ENCODE measurements at places on chromosomes 5 and 9.

- peak; percentile 39 for DNase-seq
These were observed 111.7 kb downstream of the GADD45G start for GRCh38 chr9:89716559-89716958.

GRCh38 chr9:38059233-38059936, 9.6 kb downstream of the SHB start:
- DNase-seq: no peak

GRCh38 chr5:109496112-109496511, 86.3 kb upstream of the PJA2 start:
- peak; percentile 39 for DNase-seq

DNA sequence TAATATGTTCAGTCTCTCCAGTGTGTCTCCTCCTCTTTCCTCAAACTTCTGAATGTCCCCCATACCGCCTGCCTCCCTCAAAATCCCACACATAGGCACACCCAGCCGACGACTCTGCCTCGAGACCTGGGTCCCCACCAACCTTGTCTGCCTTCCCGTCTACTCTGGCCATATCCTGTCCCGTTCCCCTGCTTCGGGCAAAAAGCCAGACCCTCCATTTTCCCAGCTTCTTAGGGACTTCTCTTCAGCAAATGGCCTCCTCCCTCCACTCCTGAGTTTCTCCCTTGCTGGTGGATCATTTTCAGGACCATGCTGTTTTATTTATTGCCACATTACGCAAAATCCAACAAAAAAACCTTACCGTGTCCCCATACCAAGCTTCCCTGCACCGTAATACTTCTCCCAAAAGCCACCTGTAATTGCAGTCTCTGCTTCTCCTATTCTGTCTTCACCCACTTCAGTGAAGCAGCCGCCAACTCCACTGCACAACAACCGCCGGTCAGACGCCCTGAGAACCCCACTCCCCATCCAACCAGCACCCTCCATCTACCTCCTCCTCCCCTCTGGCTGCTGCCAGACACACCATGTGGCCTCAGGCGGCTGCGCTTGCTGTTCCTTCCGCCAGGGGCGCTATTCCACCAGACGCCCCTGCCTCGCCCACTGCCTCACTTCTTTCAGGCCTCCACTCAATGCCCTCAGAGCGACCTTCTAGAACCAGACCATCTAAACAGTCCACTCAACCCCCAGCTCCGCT, 117.0 kb downstream of the TRPM6 start:
- no peak for DNase-seq

- DNase-seq: peak; percentile 65
These were observed 8.2 kb downstream of the RPP25L start for GRCh38 chr9:34603610-34604231.

DNA sequence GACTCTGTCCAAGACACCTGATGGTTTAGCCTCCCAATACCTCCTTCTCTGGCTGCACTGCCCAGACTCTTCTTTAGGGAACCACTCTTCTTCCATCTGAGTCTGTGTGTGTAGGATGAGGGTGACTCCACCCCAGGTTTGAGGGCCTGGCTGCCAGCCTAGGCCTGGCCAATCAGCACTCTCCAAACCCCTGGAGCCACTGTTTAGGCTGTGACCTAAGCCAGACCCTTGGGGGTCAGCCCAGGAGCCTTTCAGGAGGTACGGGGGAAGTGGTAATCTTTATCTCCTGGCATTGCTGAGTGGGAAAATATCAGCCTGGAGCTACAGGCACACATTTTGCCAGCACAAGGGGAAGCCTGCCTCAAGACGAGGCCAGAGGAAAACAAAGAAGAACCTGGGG, 6.2 kb upstream of the ERGIC1 start:
- DNase-seq: peak; percentile 60

DNA sequence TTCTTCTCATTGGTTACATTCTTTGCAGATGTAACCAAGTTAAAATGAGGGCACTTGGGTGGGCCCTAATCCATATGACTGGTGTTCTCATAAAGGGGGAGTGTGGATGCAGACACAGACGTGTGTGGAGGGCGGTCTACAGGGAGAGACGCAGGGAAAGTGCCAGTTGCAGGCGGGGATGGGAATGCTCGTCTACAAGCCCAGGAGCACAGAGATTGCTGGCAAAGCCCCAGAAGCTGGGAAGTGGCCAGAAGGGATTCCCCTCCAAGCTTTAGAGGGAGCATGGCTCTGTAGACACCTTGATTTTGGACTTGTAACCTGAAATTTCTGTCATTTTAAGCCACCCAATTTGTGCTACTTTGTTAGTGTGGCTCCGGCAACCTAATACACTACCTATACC, 96.8 kb upstream of the CTSL start:
- DNase-seq: no peak

DNA sequence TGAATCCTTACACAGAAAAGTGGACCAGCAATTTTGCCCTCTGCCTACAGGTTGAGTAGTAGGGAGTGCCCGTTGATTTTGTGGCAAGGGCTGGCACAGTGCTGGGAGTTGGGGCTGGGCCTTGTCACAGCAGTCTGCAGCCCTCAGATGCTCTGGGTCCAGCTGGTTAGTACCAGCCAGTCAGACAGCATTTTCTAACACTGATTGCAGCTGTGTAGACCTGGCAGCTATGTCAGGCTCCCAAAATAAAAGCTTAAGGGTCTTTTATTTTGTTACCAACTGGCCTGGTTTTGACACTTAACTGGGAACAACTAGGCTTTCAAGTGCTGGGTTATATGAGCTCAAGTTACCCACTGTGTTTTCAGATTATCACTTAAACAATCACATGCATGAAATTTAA, 57.7 kb downstream of the MAT2B start:
- DNase-seq: no peak

GRCh38 chr5:132471151-132471907, 19.2 kb downstream of the IRF1 start:
- DNase-seq: no peak

- DNase-seq: no peak
These were observed 201.2 kb downstream of the GAPVD1 start for GRCh38 chr9:125462861-125463291.

- DNase-seq: no peak
These were observed 4.5 kb downstream of the LMX1B start for GRCh38 chr9:126618190-126618584.

GRCh38 chr9:117095081-117095480, 319.8 kb downstream of the ASTN2 start:
- no peak for DNase-seq

DNA sequence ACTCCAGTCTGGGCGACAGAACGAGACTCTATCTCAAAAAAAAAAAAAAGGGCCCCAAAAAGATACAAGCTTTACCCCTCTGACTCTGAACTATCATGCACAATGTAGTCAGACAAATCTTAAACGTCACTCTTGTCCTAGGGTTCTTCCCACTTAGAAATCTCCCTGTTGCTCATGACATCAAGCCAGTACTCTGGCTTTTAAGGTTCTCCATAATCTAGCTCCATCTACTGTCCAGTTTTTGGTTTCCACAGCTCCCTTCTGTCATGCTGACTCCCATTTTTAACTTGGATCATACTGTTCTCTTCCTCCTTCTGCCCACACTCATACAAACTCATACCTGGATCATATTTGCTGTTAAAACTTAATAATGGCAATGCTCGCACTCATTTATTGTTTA, 156.7 kb upstream of the TLX3 start:
- no peak for DNase-seq

Data from inflammatory macrophage treated with lipopolysaccharide for 4 hours (primary cell).